DMS53 (cell line): ENCODE measurements at places on chromosomes 1 and 21.

DNA sequence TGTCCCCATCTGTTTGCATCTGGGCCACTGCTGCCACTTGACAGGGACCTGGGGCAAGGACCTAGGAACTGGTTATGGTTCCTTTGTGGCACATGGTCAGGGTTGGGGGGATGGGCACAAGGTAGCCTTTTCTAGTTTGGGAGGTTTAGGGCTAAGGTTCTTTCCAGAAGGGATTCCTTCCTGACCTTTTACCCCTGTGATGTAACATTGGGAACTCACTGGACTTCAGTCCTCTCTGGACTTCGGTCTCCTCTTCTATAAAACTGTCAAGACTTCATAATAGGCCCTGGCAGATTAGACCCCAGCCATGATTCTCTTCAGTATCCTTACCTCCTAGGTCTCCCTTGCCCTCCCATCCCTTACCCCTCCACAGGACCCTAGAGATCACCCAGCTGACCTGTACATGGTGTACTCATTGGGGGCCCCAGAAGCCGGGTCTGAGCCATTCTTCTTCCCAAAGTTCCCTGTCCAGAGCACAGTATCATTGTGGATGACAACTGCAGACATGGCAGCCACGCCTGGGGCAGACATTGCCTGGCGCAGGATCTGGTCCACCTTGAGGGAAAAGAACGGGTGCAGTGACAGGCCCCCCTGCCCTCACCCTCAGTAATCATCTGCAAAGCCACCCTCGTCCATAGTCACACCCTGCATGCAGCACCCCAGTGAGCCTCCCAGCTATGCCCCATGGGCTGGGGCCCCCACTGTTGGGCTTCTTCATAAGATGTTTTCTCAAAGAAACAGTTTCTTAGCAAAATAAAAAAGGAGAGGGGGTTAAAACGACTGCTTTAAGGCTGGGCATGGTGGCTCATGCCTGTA, 12.9 kb downstream of the LACTBL1 start:
- DNase-seq: no peak

DNA sequence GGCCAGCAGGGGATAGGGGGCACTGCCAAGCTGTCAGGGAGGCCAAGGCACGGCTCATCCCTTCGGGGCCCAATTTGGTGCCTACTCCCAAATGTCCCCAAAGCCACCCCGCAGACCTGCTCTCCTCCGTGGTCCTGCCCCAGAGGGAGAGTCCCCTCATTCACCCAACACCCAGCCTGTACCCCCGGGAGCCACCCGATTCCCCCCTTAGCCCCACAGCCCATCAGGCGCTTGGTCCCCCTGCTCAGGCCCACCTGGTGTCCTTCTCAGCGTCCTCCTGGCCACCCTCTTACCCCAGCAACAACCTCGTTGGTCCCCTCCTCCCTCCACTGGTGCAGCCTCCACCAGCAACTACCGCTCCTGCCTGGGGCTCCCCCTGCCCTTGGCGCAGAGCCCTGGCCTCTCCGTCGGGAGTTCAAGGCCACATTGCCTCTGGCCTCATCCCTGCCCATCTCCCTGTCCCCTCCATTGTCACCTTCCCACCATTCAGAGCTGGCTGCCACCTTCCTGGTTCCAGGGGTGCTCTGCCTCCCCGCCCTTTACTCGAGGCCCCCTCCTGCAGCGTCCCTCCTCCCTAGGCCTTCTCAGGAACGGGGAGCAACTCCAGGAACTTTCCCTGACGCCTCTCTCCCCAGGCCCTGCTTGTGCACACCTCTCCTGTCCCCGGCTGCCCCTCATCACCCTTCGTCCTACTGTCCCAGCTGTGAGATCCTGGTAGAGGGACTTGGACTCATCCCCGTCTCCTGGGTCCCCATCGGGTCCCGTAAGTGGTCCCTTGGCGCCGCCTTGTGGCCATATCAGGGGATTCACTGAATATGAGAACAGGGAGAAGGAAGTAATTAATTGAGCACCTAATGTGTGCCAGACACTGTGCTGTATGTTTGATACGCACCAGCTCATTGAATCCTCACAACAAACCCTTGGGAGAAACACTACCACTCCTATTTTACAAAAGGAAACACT, 73.9 kb downstream of the RAP1GAP start:
- DNase-seq: peak; percentile 77

- no peak for DNase-seq
Measured at GRCh38 chr21:45030682-45031570, 43.5 kb upstream of the ADARB1 start.

DNA sequence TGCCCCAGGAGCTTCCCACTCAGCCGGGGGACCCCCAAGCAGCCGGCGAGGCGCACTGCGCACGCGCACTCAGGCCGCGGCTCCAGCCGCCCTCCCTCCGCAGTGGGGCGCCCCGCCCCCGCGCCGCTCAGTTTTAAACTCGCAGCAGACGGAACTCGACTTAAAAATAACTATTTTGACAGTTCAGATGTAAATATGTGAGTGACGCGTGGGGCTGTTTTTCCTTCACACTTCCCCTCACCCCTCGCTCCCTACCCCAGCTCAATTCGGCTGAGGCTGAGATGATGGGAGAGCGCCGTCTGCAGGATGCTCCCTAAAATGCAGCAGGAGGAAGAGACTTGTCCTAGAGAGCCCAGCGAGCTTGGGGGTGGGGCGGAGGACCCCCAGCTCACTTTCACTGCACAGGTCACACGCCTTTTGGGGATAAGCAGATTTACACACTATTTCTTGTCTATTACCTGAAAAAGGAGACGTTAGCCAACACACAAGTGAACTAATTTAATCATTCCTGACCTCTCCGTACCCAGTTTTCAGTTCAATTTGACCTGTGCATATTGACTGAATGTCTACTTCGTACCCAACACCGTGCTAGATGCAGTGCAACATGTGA, 8.9 kb upstream of the LEMD1 start:
- peak; percentile 88 for DNase-seq

- peak; percentile 26 for DNase-seq
Measured at GRCh38 chr1:25727635-25728286, 72.2 kb upstream of the SELENON start.

DNA sequence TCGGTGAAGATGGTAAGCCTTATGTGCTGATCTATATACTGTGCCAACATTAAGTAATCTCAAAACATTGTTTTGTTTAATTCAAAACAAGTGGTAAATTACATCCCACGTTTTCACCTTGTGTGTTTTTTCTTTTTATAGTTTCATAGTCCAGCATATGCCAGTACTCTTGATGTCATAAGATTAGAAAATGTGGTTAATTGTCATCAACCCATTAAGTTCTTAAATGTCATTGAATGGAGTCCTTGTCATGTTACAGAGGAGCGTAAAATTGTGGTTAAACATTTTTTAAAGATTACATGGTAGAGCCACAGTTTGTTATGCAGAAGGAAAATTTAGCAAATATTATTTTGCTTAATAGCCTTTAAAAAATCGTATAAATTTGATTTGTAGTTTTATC, 93.1 kb downstream of the FNBP1L start:
- DNase-seq: no peak

GRCh38 chr1:109910963-109911798, 532 bp downstream of the CSF1 start:
- peak; percentile 75 for DNase-seq

GRCh38 chr1:227417756-227418480, 99.6 kb upstream of the CDC42BPA start:
- no peak for DNase-seq

DNA sequence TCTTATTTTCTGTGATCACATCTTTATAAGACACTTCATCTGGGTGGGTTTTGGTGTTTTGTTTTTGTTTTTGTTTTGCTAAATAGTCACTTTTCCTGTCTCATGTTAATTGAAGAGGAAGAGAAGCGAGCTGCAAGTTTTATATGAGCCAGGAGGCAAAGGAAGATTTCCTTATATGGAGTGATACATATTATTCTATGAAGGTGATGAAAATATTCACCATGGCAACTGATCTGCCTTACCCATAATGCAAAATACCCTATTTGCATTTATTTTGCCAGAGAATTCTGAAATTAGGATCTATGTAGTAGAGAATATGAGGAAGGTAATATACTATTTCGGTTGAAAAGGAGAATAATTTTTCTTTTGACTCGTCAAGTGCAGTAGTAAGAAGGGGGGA, 13.9 kb downstream of the CXADR start:
- DNase-seq: no peak

DNA sequence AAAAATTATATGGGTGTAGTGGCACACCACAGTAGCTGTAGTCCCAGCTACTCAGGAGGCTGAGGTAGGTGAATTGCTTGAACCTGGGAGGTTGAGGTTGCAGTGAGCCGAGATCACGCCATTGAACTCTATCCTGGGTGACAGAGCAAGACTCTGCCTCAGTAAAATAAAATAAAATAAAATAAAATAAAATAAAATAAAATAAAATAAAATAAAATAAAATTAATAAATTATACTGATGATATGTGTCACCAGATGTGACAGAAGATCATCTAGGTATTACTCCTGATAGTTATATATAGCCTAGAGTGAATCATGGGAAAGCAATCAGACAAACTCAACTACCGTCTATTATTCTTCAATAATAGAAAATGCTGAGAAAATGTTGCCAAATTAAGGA, 972.5 kb downstream of the MRPL39 start:
- DNase-seq: no peak

GRCh38 chr1:110017792-110018191, 16.6 kb upstream of the STRIP1 start:
- no peak for DNase-seq

GRCh38 chr1:153967107-153967999, at the start of gene CREB3L4:
Gene CREB3L4 (plus strand): TSS chr1:153967902. CDS start chr1:153968526, 624 bp downstream.
- peak; percentile 99 for DNase-seq

DNA sequence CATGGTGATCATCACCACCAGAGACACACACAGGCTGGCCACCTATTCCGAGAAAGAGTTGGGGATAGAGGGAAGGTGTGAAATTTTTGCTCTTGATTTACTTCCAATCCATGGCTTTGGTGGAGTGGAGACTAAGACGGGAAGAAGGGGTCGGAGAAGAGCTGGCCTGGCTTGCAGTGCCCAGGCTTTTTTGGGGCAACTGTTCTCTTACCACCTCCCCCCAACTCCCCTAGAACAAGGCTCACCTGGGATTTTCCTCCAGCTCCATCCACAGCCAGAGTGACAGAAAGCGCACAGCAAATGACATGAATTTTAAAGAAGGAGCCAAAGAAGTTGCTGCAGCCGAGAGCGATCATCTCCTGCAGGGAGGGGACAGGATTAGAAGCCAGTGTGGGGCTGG, 16.0 kb downstream of the SLC26A9 start:
- no peak for DNase-seq

GRCh38 chr1:66563094-66563800, 29.3 kb downstream of the SGIP1 start:
- DNase-seq: no peak

DNA sequence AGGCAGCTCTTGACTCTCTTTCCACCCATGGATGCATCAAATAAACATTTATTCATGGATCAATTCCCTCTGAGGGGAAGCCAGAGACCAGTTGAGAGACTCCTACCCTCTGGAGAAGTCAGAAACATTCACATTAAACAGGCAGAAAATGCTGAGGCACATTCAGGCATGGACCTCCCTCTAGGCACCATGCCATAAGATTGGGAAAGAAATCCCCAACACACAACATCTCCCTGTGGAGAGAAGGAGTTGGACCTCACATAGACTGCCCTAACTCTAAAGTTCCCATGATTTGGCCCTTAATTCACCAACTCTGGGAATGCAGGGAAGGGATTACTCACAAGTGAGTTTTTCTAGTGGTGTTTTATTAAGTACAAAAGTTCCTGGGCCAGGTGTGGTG, 415.3 kb upstream of the C1orf87 start:
- DNase-seq: no peak

DNA sequence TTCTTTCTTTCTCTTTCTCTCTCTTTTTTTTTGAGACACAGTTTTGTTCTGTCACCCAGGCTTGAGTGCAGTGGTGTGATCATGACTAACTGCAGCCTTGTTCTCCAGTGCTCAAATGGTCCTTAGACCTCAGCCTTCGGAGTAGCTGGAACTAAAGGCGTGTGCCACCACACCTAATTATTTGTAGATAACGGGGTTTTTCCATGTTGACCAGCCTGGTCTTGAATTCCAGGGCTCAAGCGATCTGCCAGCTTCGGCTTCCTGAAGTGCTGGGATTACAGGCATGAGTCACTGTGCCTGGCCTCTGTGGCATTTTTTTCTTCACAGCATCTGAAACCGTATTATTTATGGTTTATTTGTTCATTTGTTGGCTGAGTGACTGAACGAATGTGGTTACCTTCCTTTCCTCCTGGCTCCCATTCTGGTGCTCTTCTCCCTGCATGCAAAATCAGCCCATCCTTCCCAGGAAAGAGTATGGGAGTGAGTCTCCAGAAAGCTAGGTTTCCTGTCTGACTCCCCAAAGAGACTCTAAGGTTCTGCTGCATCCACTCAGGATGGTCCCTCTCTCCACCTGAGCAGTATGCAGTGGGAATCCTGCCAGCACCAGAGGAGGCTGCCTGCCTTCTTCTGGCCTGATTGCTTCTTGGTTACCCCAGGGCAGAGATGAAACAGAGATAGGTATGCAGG, 155.0 kb upstream of the BEND5 start:
- peak; percentile 89 for DNase-seq

GRCh38 chr1:21594501-21594900, 74.7 kb downstream of the RAP1GAP start:
- no peak for DNase-seq

GRCh38 chr1:113053344-113054126, 19.5 kb upstream of the LRIG2 start:
- no peak for DNase-seq

GRCh38 chr1:200877839-200878551, 5.2 kb downstream of the GPR25 start:
- no peak for DNase-seq

GRCh38 chr1:241591317-241591716, 48.9 kb downstream of the CHML start:
- DNase-seq: peak; percentile 14

DNA sequence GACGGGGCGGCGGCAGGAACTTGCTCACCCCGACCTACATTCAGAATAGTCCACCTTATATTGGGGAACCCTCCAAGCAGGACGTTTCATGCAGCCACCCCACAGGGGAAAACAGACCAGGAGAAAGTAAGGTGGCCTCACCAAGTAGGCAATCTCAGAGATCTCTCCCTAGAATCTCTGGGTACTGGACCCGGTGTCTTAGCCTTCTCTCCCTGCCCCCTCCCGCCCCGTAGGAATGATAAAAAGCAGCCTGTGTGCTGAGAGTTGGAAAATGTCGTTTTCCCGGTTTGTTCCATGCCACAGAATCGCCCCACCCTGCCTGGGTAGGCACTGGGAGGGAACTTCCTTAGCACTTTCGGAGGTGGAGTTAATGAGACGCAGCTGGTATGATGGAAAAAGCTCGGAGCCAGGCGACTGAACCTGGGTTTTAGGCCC, 789 bp upstream of the PTPN14 start:
- peak; percentile 85 for DNase-seq

DNA sequence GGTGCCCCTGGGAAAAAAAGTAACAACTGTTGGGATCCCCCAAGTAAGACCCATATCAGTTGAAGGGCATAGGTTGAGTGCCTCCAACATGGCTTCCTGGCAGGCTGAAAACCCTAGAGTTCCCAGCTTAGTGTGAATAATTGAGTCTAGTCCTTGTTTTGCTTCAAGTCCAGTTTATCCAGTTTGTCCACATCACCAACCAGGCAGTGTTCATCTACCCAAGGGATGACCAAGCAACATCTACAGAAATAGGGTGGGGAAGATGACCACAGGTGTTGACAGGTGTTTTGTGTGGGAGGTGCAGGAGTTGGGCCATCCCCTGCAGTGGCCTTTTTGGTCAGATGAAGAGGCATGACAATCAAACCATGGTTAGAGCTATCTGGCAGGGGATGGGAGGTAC, 54.3 kb upstream of the ERO1B start:
- DNase-seq: peak; percentile 63
